ENCODE measurements at places on chromosomes 13 and 19. TPM values are rescaled to one million over a fixed set of nuclear protein-coding genes. Genes with fewer than 3 reads are reported as not detected.

DNA sequence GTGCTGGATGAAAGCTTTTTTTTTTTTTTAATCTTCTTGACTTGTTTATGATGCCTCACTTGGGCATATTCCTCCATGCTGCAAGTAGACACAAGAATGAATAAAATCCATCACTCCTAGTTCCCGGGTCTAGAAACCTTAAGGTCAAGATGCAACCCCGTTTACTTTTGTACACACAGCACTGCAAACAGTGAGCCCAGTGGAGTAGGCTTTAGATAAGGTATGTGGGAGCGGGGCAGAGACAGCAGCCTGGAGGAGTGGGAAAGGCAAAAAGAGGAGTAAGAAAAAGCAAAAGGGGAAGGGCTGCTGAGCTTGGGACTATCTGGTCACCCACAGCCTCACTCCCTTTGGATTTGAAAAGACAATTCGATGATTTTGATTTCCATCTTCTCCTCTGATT lies 429.8 kb upstream of the ARGLU1 start:
- DNase-seq = no peak

- DNase-seq = no peak
Observed at GRCh38 chr13:113746671-113747070, 12.4 kb upstream of the TMEM255B start.

Gene MYH14
- total RNA-seq = 0.86 TPM

Gene PEAK3
- 0.13 TPM for total RNA-seq

Gene ZNF723
- total RNA-seq = not detected

DNA sequence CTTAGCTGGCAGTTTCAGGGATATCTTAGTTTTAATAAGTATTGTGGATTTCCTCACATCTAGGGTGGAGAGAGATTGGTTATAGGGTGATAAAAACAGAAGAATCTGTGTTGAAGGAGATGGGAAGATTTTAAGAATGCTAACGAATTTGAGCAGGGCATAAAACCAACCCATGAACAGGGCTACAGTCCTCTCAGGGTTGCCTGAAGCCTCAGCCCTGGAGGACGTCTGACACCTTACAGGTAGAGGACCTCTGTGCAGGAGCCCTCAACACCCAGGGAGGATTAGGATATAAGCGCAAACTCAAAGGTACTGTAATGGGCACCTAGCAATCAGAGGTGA lies 461 bp upstream of the WASF3 start:
- no peak for DNase-seq

DNA sequence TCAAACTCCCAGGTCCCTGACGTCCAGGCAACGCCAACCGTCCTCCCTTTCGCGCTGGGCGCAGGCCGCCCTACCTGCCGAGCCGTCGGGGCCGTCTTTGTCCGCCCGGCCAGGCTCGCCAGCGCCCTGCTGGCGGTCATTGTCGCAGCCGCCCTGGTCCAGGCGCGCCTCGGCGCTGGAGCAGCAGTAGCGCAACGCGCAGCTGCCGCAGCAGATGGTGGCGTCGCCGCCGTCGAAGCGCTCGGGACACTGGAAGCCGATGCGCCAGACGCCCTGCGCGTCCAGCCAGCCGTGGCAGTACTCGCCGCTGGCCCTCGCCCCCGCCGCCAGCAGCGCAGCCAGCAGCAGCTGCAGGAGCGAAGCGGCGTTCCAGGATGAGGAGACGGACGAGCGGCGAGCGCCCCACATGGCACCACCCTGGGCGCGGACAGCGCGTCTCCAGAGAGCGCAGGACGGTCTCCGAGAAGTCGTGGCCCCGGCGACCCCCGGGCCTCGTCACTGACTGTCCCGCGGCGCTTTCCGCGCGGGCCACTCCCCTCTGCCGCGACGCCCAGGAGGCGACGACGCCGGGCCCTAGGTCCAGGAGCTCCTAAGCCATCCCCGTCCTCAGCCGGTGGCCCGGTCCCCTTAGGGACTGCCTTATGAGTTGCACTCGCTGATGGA lies 1.1 kb downstream of the SHISA2 start:
- no peak for DNase-seq

GRCh38 chr13:98157609-98158008 lies 14.7 kb downstream of the FARP1 start:
- DNase-seq = no peak

DNA sequence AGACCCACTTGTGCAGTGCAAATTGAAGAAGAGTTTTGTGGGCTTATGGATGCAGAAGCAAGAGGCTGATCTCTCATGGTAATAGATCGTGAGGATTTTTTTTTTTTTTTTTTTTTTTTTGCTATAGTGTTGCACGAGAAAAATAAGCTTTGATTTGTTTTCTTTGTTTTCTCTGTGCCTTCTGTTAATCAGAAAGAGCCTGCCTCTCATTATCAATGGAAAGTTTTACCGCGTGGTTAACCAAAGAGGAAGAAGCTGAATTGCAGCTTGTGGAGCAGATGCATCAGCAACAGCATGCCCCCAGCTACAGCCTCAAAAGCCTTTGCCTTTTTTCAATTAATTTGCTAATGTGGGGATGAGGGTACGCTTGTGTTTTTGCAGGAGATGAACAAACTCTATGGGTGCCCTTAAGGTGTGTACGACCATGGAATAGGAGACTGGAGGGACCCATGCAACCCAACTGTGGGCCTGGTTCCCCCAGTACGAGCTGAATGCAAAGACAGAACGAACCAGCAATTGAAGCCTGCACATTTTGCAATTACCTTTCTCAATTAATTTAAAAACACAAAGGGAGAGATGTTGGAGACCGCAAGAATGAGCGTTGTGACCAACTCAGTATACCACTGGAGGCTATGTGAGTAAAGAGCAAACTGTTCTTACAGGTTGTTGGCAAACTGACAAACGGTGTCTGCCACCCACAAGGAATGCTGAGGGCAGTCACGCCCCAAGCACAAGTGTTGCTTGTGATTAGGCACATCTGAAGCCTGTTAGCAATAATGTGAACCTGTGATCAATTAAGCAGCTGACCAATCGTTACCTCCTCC lies 58.6 kb upstream of the SPRY2 start:
- DNase-seq = no peak

Gene C19orf85
- not detected for total RNA-seq

Gene TIMM44
- 186 TPM for total RNA-seq

Gene LGALS14
- not detected for total RNA-seq

DNA sequence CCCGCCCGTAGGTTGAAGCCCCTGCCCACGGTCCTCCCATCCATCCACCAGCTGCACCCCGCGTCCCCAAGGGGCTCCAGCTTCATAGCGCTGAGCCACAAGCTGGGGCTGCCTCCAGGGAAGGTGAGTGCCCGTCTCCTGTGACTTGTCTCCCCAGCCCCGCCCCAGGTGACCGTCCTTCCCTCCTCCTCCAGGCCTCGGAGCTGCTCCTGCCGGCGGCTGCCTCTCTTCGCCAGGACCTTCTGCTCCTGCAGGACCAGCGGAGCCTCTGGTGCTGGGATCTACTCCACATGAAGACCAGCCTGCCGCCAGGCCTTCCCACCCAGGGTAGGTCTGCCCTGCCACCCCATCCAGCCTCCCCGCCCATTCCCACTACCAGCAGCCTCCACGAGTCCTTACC lies 7.5 kb downstream of the HAUS5 start:
- no peak for DNase-seq

Gene AMH
- total RNA-seq = 27.4 TPM

GRCh38 chr13:39888865-39889810 lies 233.7 kb downstream of the COG6 start:
- DNase-seq = no peak

Measured in K562 (cell line).